ENCODE measurements at places on chromosomes 6 and 20. TPM values are rescaled to one million over a fixed set of nuclear protein-coding genes. Genes with fewer than 3 reads are reported as not detected.

Gene C20orf144
- not detected for total RNA-seq

Gene CDSN
- not detected for total RNA-seq

Gene WFDC12
- not detected for total RNA-seq

Gene IMPG1
- total RNA-seq = not detected

Gene ENPP5
- total RNA-seq = 3.6 TPM

Gene HLA-DRB1
- total RNA-seq = 1.3 TPM

Gene CALHM6
- 1.5 TPM for total RNA-seq

Gene PTPRT
- under 0.01 TPM for total RNA-seq

Gene DLK2
- 0.20 TPM for total RNA-seq

Gene ANKRD66
- total RNA-seq = not detected

Gene INSM1
- total RNA-seq = not detected

Gene ARMH2
- total RNA-seq = not detected

Gene CHRNA4
- not detected for total RNA-seq

Gene NHSL1
- total RNA-seq = 3.9 TPM

Gene MYCT1
- 6.0 TPM for total RNA-seq

Gene FANCE
- total RNA-seq = 4.5 TPM

Gene COL9A3
- total RNA-seq = 0.39 TPM

Gene KIZ
- 8.2 TPM for total RNA-seq

Gene HLA-DMA
- 3.3 TPM for total RNA-seq

Gene LY6G6F
- not detected for total RNA-seq

Gene TMEM242
- 7.0 TPM for total RNA-seq

Gene EPM2A
- 9.3 TPM for total RNA-seq

Gene PPP1R14C
- total RNA-seq = 7.4 TPM

Gene OR2H2
- not detected for total RNA-seq

Gene HRH3
- not detected for total RNA-seq

Gene BPIFA1
- not detected for total RNA-seq

Gene CARMIL1
- total RNA-seq = 9.7 TPM

Gene SEL1L2
- total RNA-seq = not detected

Gene TPX2
- 10.6 TPM for total RNA-seq

Gene GHRH
- not detected for total RNA-seq

Gene TUBB1
- total RNA-seq = 0.03 TPM

Gene CYP39A1
- 0.78 TPM for total RNA-seq

Gene HMGN3
- total RNA-seq = 18.1 TPM

Gene SLC22A7
- total RNA-seq = not detected

Gene FRS3
- total RNA-seq = 2.8 TPM

Gene RRBP1
- 244 TPM for total RNA-seq

Gene IL17F
- total RNA-seq = not detected

Gene SCRT2
- total RNA-seq = not detected

Gene PAX1
- not detected for total RNA-seq

Gene RIPOR2
- 2.9 TPM for total RNA-seq

Gene TREML2
- not detected for total RNA-seq

Gene TMEM200A
- total RNA-seq = 134 TPM

Gene PHACTR3
- not detected for total RNA-seq

Gene SPAG4
- total RNA-seq = 18.4 TPM

Gene LGSN
- 0.07 TPM for total RNA-seq

Gene MRPS26
- 23.7 TPM for total RNA-seq

Gene OR12D2
- not detected for total RNA-seq

Gene PDE7B
- total RNA-seq = 53.1 TPM

Gene SERAC1
- total RNA-seq = 14.8 TPM

Gene SOD2
- total RNA-seq = 2,074 TPM

Gene SIRPD
- total RNA-seq = not detected
